ENCODE measurements at places on chromosomes 1 and 21. TPM values are rescaled to one million over a fixed set of nuclear protein-coding genes. Genes with fewer than 3 reads are reported as not detected.

EDARADD gene
- 6.8 TPM for total RNA-seq

AKIRIN1 gene
- 33.8 TPM for total RNA-seq

PIGV gene
- 7.9 TPM for total RNA-seq

HES2 gene
- total RNA-seq = 173 TPM

CRNN gene
- total RNA-seq = 5.2 TPM

GPR3 gene
- 0.14 TPM for total RNA-seq

CR1L gene
- total RNA-seq = not detected

CYP4X1 gene
- total RNA-seq = 0.56 TPM

LSM10 gene
- total RNA-seq = 29.7 TPM

ATAD3C gene
- 0.14 TPM for total RNA-seq

NMNAT2 gene
- not detected for total RNA-seq

SLC9C2 gene
- not detected for total RNA-seq

TMIGD3 gene
- total RNA-seq = not detected

SHISAL2A gene
- total RNA-seq = not detected
